ENCODE measurements at places on chromosomes 13 and 19.

DNA sequence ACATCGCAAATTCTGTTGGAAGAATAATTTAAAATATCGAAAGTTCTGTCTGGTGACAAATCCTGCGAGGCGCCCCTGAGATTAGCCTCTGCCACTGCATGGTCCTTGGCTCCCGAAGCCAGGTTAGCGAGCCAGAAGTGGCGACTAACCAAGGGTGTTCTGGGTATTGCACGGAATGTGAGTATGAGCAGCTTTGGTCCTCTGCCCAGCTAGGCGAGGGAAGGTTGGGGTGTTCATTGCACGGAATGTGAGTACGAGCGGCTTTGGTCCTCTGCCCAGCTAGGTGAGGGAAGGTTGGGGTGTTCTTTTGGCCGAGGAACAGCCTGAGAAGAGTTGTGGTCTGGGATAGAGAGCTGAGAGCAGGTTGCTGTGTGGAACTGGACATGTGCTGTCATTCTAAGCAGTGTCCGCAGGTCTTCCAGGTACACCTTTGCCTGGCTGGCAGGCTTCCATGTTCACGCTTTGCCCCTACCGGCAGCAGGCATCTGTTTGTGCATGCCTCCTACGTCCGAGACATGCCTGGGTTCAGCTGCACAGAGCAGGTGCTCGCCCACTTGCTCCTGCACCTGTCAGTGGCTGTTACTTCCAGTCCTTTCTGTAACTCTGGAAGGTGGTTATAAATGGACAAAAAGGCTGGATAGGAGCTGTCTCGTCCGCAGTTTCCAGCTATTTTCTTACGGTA lies 18.3 kb upstream of the TEX29 start:
- no peak for DNase-seq

DNA sequence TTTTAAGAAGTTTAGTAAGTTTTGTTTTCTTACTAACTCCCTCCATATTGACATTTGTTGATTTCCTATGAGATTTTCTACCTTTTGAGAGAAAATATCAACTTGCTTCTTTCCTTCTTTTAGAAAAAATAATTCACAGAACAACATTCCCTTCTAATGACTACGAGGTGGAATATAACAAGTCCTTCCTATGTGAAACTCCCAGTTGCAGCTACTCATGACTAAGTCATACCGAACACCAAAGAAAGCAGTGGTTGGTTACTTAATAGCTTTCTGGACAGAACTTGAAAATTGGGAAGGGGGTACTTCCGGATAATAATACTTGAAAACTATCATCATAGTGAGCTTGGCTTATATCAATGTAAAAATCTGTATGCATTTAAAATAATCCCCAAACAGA lies 144.8 kb downstream of the DACH1 start:
- DNase-seq = no peak

GRCh38 chr13:50794226-50794625 lies 49.3 kb downstream of the DLEU7 start:
- DNase-seq = no peak

DNA sequence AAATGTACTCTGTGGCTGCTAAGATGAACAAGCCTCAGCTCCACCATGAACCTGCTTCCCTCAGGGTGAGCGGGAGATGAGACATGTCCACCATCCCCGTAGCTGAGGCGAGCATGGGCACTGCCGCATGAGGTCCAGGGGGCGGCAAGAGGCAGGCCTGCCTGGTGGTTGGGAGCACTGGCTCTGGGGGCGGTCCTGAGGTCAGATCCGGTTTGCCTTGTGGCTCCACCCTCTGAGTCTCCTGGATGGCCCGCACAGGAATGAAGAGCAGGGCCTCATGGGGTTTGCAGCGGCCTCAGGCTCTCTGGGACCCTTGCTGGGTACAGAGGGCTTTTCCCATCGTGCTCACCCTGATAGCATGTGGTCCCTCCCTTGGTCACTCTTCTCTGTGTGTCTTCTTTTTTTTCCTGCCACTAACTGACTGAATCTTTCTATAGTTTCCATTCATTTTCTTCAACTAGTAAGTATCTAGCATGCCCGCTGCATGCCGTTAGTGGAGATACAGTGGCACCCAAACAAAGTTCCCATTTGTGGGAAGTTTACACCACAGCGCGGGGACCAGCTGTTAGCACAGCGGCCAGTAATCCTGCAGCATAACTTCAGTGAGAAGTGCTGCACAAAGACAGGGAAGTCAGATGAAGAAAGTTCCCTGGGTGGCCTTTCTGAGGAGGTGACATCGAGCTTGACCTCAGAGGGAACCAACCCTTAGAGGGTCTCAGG lies 37.3 kb downstream of the CAPN12 start:
- DNase-seq = no peak

GRCh38 chr13:95201814-95202651 lies 99.2 kb downstream of the ABCC4 start:
- peak; percentile 35 for DNase-seq

DNA sequence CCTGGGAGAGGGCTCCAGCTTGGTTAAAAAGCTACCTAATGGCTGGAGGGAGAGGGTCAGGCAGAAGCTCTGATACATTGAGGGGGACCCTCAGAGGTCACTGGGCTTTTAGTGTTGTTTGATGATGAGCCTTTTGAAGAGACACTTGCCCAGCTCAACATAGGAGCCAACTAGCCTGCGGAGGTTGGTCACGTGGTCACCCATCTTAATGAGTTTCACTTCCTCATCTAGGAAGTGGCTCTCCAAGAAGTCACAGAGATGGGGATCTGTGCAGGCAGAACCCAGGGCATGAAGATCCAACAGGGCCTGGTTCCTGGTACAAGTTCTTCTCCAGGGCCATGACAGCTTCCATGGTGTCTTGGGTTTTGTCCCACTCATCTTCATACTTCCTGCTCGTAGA lies 33.4 kb downstream of the IPO5 start:
- DNase-seq = no peak

DNA sequence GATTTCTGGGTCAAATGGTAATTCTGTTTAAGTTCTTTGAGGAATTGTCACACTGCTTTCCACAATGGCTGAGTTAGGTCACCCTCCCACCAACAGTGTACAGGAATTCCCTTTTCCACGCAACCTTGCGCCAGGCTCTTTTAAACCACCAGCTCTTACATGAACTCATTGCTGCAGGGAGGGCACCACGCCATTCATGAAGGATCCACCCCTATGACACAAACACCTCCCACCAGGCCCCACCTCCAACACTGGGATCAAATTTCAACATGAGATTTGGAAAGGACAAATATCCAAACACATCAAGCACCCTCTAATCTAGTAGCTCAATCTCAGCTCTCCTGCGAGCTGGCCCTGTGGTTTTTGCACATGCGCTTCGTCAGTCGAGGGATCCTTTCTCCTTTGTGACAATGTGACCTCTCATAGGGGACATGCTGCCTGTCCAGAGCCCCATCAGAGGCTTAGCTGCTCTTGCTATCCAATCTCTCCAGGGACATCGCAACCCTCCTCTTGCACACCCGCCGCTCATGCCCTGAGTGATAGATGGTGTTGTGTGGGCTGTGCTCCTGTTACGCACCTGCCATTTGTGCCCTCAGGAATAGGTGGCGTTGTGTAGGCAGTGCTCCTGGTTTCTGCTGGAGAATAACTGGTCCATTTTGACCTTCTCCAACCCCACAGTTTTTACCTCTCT lies 328.0 kb downstream of the UQCRFS1 start:
- DNase-seq = no peak

GRCh38 chr13:90500569-90500968 lies 846.9 kb upstream of the MIR17HG start:
- DNase-seq = no peak

- no peak for DNase-seq
Measured at GRCh38 chr19:44694184-44694579, 4.8 kb upstream of the CEACAM16 start.

- peak; percentile 36 for DNase-seq
Measured at GRCh38 chr13:113625965-113626721, 31.9 kb downstream of the ATP4B start.

- DNase-seq = no peak
Measured at GRCh38 chr19:54465426-54466109, 2.0 kb upstream of the LENG9 start.

GRCh38 chr13:24450530-24450929 lies 62.0 kb downstream of the PARP4 start:
- DNase-seq = peak; percentile 31

DNA sequence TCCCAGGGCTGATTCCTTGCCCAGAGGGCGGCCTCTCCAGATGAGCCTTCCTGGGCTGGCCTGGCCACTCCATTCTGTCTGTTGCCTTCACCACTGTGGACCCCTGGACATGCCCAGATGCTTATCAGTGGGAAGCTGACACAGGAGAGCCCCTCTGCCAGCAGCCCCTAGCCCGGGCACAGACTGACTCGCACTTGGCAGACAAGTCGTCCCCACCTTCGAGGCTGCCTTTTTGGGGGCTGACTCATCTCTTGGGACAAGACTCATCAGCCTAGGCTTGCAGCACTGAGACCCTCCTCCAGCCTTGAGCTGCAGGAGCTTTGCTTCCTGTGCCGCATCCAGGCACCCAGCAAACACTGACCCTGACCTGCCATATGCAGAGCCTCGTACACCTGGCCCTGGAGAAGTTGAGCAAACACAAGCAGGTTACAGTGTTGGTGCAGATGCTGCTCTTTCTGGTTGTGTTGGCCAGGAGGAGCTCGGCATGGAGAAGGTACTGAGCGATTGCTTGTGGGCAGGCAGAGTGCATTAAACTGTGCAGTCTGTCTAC lies 8.1 kb downstream of the CHST8 start:
- no peak for DNase-seq

GRCh38 chr19:2588081-2588777 lies 112.3 kb downstream of the GADD45B start:
- DNase-seq = no peak

DNA sequence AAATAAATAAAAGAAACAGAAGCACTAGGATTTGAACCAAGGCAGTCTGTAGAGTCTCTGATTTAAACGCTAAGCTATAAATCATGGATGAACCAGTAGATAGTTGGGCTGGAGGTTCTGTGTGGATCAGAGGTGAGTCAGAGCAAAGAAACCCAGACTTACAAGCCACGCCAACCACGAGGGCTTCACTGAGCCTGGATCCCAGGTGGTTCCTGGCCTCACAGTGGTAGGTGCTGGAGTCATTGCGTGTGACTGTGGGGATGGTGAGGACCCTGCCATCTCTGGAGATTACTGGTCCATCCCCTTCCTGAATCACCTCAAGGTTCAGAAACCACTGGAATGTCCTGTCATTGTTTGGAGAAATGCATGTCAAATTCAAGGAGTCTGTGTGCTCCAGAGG lies 19.3 kb upstream of the CEACAM20 start:
- peak; percentile 16 for DNase-seq

DNA sequence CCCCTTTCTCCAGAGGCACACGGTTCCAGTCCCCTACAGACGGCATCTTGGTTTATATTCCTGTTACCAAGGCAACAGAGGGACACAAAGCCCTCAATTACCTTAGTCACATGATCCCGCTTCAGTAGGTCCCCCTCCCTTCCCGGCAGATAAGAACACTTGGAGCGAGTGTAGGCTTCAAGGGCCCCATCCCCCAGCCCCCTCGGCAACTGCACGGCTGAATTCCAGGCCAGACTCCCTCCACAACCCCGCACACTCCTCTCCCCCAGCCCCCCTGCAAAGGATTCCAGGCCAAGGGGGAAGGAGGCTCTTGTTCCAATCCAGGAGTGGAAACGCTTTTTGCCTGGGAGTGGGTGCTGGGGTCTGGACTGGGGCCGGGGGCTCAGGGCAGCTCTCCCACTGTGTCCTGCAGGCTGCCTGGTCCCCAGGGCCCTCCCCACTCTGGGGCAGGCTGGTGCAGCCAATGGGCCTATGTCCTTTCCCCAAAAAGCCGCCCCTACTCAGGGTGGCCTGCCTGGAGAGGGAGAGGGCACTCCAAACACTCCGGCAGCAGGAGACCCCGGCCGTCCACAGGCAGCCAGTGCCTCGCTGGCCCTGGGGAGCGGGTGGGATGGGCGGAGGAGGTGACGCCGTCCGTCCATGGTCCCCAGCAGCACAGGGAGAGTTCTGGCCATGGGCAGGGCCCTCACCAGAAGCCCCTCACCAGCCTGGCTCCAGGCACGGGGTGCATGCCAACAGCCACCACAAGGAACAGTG lies 62.6 kb downstream of the MLLT1 start:
- peak; percentile 24 for DNase-seq

GRCh38 chr13:86937316-86937715 lies 733.9 kb upstream of the SLITRK5 start:
- DNase-seq = no peak

GRCh38 chr19:39409208-39410016 lies 2.8 kb downstream of the ZFP36 start:
- no peak for DNase-seq

DNA sequence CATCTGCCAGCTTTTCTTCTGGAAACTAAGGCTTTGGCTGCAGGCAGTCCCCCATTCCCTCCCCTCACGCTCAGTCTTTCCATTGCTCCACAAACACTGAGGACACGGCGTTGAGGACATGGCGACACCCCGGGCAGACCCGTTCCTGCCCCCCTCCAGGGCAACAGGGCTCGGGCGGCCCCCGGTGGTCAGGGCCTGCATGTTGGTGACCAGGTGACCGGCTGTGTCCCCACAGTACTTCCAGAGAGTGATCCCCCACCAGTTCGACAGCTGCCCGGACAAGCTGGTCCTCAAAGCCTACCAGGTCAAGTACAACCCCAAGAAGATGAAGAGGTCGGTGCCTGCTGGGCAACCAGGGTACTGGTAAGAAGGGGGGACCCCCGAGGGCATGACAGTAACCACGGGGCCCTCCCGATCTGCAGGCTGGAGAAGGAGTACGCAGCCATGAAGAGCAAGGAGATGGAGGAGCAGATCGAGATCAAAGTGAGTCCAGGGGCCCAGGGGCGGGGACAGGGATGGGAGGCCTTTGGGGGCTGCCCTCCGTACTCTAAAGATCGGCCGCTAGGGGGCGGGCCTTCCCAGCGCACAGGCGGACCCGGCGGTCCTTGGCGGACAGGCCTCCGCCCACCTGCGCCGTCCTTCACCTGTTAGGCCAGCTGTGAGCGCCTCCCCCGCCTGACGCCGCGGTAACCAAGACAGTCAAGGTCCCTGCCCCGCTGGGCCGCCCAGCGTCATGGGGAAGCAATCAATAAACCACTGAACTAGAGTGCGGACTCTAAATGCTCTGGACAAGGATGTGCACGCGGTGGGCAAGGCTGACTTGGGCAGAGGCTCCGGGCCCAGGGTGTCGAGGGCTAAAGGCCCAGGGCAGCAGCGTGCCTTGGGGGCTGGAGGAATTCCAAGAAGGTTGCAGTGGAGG lies 21.1 kb downstream of the PRR36 start:
- no peak for DNase-seq
